ENCODE measurements at places on chromosomes 3 and 15.

DNA sequence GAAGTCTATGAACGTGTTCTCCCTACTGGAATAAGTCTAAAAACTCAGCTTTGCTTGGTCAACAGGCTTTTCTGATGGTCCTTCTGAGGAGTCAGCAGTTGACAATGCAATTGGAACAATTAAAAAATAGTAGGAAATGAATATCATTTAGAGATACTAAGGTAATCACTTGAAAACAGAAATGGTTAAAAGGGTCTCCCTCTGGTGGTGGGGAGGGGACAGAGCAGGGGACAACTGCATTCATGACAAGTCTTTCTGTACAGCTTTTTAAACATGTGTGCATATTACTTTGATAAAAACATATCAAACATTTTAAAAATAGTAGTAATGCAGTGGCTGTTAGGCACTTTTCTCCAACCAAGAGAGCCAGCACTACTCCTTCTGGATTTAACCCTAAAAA, 119.9 kb upstream of the FHIT start:
- DNase-seq, result peak; percentile 35

- DNase-seq, result no peak
Measured at GRCh38 chr3:49302613-49303012, 25.6 kb upstream of the C3orf62 start.

GRCh38 chr3:149180057-149180573, 41.5 kb downstream of the CP start:
- no peak for DNase-seq

DNA sequence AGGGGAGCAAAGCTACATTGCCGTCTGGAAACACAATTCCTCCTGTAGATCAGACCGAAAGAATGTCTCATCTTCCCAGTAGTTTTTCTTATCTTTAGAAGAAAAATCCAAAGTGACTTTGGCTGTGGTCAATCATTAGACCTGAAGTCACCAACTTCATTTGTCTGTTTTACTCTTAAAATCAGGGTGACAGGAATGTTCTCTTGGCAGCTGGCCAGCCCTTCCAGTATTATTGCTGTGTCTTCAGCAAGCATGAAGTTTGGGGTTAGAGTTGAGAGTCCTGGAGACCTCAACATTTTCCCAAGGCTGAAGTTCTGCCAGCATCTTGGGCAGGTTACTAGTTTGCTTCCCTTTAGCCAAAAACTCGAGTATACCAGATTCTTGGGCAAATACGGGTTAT, 32.5 kb downstream of the RSL24D1 start:
- no peak for DNase-seq

DNA sequence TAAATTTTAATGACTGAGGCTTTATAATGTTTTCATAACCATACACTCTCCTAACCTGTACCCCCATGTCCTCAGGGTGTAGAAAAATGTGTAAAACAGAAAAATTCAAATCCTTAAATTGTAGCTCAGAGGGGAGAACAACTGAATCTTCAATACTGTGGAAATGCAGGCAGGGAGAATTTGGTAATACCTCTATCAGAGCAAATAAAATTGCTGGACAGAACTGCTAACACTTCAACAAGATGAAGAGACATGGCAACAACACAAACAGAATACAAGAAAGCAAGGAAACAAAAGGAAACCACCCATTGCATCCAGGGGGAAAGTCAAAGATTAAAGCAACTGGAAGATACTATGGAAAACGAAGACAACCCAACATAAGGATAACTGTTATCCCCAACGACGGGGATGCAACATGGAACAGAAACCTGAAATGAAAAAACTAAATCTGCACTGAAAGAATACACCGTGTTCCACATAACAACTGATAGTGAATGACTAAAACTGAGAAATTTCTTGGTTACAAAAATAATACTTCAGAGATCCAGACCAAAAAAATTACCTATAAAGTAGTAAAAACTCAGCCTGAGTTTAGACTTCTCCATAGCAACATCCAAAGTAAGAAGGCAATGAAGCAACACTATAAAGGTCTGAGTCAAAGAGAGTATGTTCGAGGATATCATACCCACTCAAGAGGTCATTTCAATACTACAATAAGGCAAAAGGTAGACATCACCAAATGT, 48.5 kb downstream of the HACD2 start:
- DNase-seq, result no peak

- DNase-seq, result peak; percentile 18
Measured at GRCh38 chr15:36951731-36952247, 148.6 kb downstream of the MEIS2 start.

DNA sequence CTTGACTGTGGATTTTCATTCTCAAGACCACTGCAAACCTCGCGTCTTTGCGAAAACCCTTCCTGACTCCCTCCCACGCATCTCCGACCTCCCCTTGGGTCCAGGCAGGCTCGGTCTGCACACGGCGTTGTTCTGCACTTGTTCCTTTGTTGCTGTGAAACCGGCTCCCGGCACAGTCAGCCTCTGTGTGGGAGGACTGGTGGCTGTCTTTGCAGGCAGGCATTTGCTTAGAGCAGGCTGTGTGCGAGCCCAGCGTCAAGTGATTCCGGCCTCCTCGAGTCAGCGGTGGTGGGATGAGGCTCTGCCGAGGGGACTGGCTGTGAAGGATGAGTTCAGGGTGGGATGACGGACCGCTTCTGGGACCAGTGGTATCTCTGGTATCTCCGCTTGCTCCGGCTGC, 102.6 kb upstream of the ROPN1 start:
- DNase-seq, result peak; percentile 8

- no peak for DNase-seq
Measured at GRCh38 chr3:168545591-168545990, 449.9 kb upstream of the GOLIM4 start.

DNA sequence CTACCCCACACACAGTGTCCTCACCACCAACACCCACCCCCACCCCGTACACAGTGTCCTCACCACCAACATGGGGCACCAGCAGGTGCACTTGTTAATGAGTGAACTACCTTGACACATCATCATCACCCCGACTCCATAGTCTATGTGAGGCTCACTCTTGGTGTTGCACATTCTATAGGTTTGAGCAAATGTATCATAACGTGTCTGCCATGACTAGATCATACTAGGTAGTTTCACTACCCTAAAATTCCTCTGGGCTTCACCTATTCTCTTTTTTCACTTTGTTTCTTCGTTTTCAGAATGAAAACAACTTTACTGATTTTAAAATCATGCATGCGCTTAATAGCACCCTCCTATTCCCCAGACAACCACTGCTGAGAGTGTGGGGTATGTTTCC, 102.6 kb upstream of the SLC6A6 start:
- DNase-seq, result no peak

- no peak for DNase-seq
Measured at GRCh38 chr3:42582474-42583070, 805 bp upstream of the SEC22C start.

GRCh38 chr15:80684697-80685096, 10.4 kb upstream of the ABHD17C start:
- no peak for DNase-seq

- no peak for DNase-seq
Measured at GRCh38 chr3:193589616-193590015, 3.4 kb upstream of the OPA1 start.

DNA sequence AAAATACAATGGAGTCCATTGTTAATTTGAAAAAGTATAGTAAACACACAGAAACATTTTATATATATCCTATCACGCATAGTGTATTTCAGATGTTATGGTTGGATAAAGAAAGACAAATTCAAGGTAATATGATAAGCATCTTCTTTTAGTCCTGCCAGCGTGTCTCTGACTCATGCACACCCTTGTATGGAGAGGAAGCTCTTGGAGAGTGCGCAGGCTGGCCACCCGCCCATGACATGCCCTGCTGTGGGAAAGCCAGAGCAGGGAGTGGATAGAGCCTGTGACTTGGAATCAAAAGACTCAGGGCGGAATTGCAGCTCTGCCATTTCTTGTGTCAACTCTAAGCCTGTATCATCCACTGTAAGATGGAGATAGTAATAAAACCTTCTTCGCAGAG, 23.0 kb upstream of the COPG1 start:
- no peak for DNase-seq

Data from nephron progenitor cell (in vitro differentiated cells).